ENCODE measurements at places on chromosomes 11 and 22. TPM values are rescaled to one million over a fixed set of nuclear protein-coding genes. Genes with fewer than 3 reads are reported as not detected.

Gene CD248
- 68.7 TPM for total RNA-seq

Gene MMP10
- not detected for total RNA-seq

Gene TREH
- total RNA-seq, result not detected

DNA sequence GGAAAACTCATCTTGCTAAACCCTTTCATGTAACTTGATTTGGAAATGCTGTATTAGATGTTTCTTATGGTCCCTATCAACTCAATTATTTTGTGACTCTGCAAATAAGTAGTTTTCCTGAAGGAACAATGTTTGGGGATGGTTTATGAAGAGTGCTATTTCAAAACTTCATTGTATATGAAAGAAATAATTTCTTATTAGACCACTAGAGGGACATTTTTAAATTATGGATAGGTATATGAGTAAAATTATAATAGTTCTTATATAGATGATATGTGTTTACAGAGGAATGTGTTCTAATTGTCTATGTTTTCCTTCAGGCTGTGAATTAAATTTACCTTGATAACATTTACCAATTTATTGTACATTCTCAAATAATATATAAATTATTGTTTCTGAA lies 509.4 kb upstream of the RAG2 start:
- DNase-seq, result no peak

GRCh38 chr22:28444659-28445058 lies 235.0 kb downstream of the TTC28 start:
- no peak for DNase-seq

- no peak for DNase-seq
These were observed 115.8 kb upstream of the THY1 start for GRCh38 chr11:119538753-119539152.

GRCh38 chr22:27247701-27248434 lies 553.7 kb downstream of the MN1 start:
- DNase-seq, result no peak

- DNase-seq, result no peak
These were observed 388 bp downstream of the HINFP start for GRCh38 chr11:119121811-119122124.

GRCh38 chr22:46514592-46515207 lies 22.7 kb downstream of the CELSR1 start:
- DNase-seq, result no peak

- no peak for DNase-seq
These were observed 4.3 kb downstream of the APOL5 start for GRCh38 chr22:35721960-35722359.

- no peak for DNase-seq
These were observed 14.0 kb upstream of the NRGN start for GRCh38 chr11:124725719-124726105.

GRCh38 chr11:79439410-79439885 lies 1.4 kb downstream of the TENM4 start:
- DNase-seq, result no peak

- peak; percentile 70 for DNase-seq
These were observed 927.4 kb downstream of the BRD1 start for GRCh38 chr22:48900327-48900597.

- no peak for DNase-seq
These were observed 134.3 kb downstream of the NECTIN1 start for GRCh38 chr11:119594639-119595249.

DNA sequence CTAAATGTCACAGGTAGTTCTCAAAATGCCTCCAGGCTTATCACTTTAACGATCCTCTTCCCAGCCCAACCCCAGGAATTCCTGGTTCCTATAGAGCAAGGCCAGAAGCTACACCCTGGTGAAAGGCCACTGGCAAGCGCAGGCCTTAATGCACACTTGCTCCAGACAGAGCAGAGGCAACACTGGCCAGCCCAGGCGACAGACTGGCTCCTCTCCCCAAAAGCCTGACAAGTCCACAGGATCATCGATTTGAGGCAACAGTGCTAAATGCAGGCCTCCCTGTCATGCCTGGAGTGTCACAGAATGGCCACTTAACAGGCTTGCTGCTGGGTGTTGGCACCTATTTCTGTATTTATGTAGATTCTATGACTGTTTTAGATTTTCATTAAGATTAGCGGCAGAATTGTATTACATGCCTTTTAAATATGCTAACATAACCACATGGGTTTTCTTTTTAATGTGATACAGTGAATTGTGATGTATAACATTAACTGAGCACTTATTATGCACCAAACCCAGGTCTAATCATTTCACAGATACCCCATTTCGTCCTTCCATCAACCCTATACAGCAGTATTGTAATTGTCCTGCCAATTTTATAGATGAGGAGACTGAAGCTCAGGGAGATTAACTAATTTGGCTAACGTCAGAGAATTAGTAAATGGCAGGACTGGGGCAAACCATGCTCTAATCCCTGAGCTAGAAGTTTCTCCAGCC lies 38.6 kb downstream of the PACSIN2 start:
- DNase-seq, result no peak

DNA sequence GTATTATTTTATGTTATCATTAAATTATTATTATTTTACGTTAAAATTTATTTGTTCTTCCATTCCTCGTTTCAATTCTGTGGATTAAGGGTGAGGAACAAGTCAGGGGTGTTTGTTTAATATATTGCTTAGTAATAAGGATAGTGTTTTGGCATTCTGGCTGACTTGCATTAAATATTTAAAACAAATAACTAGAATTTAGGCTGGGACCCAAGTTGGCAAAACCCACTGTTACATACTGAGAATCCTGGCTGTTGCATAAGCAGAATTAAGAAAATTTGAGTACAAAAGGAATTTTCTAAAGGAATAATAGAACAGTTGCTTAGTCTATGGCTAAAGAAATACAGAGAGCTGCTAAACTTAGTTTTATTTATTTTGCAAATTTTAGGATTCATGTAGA lies 196.4 kb downstream of the GUCY1A2 start:
- DNase-seq, result no peak

- DNase-seq, result no peak
These were observed 22.8 kb downstream of the TEAD1 start for GRCh38 chr11:12696911-12697581.
